Bronchial epithelial cell (primary cell): ENCODE measurements at places on chromosomes 12 and 14. TPM values are rescaled to one million over a fixed set of nuclear protein-coding genes. Genes with fewer than 3 reads are reported as not detected.

The KLRG1 gene
- under 0.01 TPM in 1 of 2 replicates, not detected in the other for total RNA-seq

The ADAM21 gene
- total RNA-seq = under 0.01 and 0.13 TPM in 2 replicates

The WNT1 gene
- not detected in 2 replicates for total RNA-seq

The NEMP1 gene
- 4.2 and 5.2 TPM in 2 replicates for total RNA-seq

The CBLN3 gene
- total RNA-seq = 0.38 and 0.53 TPM in 2 replicates

The DDHD1 gene
- total RNA-seq = 5.3 and 6.8 TPM in 2 replicates

- DNase-seq = no peak
Observed at GRCh38 chr12:10291030-10291429, 16.6 kb upstream of the KLRD1 start.

GRCh38 chr12:126093908-126094307 is 1028.7 kb downstream of the AACS start:
- DNase-seq = peak; percentile 18

DNA sequence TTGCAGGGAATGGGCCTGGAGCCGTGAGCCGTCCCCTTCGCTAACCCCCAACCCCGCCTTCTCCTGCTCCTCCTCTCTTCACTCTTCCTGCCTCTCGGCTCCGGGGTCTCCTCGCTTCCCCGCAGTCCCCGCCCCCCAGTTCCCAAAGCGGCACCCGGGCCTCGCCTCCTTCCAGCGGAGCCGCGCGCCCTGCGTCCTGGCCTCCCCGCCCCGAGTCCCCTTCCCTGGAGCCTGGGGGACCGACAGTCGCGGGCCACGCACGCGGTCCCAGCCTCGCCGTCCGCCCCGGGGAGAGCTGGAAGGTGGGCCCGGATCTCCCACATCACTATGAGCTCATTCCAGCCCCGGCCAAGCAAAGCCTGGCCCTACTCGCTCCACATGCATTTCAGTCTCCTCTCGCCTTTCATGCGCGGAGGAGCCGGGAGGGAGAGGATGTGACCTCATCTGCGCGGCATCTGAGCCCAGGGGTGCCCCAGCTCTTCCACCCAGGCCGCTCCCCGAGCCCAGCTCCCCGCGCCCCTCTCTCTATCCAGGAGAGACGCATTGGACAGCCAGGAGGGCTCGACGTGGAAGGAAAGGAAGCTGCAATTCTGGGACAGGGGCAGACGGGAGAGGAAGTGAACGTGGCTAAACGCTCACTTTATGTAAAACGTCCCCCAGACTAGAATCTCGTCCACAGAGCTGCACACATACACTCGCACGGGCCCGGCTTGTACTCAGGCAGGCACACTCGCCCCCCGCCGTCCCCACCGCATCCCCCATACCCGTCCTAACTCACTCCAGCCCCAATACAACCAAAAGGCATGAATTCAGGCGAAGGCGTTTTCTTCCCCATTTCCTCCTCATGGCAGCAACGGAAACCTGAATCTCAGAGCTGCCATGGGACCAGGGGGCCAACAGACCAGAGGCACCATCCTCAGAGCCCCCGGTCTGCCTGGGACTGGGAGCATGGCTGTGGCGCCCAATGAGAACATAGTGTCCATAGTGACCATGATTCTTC is 108.7 kb upstream of the CCND2 start:
- peak; percentile 69 for DNase-seq

DNA sequence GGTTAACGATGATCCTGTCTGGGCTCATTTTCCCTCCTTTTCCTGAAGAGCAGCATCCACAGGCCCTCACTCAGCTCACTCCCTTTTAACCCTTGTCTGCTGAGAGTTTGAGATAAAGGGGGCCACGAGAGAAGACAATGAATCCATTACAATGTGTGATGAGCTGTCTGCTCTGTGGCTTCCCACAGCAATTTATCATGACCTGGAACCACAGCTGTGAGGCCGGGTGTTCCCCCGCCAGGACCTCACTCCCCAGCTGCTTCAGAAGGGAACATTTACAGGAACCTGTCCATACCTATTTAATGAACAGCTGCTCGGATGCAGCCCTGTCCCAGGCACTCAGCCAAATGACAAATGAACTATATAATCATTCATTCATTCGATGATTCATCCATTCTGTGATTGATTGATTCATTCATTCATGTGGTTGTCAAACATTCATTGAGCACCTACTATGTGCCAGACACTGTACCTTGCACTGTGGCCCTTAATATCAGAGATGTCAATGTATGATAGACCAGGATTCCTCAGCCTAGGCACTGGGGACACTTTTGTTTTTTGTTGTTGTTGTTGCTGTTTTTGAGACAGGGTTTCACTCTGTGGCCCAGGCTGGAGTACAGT is 18.5 kb upstream of the P2RX7 start:
- DNase-seq = no peak

GRCh38 chr14:60087668-60088067 is 4.1 kb upstream of the PCNX4 start:
- no peak for DNase-seq

GRCh38 chr14:88204221-88204620 is 118.8 kb downstream of the KCNK10 start:
- DNase-seq = no peak

DNA sequence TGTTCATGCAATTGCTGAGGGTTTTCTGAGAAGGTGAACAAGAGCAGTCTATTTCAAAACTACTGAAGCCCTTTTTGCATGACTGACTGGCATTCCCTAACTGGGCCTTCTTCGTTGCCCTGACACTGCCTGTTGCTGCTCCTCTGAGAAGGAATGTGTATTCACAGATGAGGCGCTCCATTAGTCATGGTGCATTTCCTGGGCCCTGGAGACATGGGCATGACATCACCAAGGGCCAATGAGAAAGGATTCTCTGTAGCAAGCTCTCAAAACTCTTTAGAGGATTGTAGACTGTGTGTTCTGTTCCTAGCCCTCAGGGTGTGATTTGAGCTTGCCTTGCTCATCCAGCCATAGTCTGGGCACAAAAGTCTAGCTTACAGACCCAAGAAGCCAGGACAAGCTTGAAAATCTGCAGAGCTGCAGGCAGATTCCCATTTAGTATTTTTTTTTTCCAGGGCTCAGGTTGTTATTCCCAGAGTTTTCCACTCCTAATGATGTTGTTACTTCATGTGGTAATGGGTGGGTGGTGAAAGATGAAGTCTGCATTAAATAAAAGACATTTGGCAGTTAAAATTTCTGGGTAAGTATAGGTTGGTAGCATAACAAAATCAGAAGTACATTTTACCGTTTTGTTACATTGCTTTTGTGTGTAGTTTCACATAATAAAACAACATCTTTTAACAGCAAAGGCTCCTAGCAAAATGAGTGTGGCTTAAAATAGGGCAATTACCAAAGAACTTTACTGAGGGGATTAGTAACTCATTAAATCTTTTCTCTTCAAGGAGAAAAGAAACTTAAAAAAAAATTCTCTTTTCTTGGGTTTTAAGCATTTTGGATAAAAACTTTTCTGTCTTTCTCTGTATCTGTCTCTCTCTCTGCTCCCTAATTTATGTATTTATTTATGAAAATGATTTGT is 318.4 kb downstream of the RAD51B start:
- DNase-seq = peak; percentile 100

DNA sequence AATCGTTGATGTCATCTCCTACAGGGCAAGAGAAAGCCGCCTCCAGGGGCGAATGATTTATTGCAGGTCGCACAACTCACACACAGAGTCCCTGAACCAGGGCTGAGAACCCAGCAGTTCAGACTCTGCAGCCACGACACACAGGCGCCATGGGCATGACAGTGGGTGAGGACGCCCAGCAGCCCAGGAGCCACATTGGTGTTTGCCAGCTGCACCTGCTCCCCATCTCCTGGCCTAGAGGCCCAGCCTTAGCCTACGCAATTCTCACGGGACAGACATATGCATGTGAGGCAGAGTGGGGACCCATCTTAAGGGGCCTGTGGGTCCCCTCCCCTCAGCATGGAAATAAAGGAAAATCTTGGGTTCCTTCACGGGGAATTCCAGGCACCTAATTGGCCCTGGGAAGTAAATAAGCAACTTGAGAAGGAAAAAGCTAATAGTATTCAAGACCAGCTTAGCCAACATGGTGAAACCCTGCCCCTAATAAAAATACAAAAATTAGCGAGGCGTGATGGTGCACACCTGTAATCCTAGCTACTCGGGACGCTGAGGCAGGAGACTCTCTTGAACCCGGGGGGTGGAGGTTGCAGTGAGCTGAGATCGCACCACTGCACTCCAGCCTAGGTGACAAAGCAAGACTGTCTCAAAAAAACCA is 69.3 kb downstream of the RIMBP2 start:
- DNase-seq = no peak

DNA sequence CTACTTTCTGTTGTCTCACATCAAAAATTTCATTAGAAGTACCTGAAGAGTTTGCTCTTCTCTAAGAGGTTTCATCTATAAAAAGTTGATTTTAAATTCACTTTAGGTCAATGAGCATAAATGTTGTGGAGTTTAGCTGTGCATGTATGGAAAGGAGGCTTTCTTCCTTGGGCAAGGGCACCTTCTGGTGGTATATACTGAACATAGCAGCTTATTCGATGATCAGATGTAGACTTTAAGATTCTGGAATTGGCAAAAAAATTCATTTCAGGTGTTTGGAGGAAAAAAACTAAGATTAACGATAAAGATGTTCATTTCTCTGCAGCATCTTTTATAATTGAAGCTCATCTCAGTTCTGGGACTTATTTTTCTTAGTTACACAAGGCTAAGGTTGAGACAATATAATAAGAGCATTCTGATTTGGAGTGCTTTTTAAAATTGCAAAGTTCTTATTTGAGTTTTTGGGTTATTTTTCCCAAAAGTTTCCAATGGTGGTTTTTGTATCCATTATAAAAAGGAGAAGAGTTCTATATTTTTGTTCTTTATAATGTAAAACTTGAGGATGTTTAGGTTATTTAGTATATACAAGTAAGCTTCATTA is 46.8 kb downstream of the TMEM117 start:
- DNase-seq = peak; percentile 59

- no peak for DNase-seq
Observed at GRCh38 chr12:15196678-15197505, 24.3 kb downstream of the RERG start.

- peak; percentile 72 for DNase-seq
Observed at GRCh38 chr12:105960319-105961083, 178.3 kb downstream of the NUAK1 start.

GRCh38 chr12:49345051-49345824 is 1.4 kb upstream of the DNAJC22 start:
- DNase-seq = no peak

GRCh38 chr14:53519137-53519536 is 366.0 kb upstream of the DDHD1 start:
- DNase-seq = peak; percentile 34

DNA sequence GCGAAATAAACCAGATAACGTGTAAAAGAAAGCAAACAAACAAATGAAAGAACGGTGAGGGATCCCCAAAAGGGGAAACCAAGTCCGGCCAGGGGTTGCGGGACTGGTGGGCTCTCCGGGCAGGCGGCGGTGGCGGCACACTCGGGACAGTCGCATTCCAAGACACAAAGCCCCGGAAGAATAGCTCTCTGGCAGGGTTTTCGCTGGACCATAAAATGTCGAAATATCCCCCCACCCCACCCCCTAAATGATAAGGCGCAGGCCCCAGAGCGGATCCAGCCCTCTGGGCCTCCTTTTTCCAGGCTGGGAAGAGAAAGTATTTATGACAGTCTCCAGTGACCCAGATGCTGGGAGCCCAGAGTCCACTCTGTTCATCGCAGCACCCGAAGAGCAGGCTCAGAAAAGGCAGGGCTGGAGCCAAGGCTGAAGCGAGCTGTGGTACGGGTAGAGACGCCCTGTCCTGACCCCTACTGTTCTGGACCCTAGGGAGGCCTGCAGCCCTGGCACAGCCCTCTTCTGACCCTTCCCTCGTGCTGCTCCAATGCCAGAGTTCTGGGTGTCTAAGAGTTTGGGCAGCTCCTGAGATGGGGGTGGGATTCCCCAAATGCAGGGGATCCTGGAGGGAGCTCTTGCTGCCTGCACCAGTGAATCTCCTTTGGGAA is 2.1 kb upstream of the HOXC8 start:
- no peak for DNase-seq

- DNase-seq = peak; percentile 21
Observed at GRCh38 chr12:63888908-63889635, 44.6 kb downstream of the SRGAP1 start.

- DNase-seq = no peak
Observed at GRCh38 chr12:27303139-27304111, 29.2 kb upstream of the BMAL2 start.

DNA sequence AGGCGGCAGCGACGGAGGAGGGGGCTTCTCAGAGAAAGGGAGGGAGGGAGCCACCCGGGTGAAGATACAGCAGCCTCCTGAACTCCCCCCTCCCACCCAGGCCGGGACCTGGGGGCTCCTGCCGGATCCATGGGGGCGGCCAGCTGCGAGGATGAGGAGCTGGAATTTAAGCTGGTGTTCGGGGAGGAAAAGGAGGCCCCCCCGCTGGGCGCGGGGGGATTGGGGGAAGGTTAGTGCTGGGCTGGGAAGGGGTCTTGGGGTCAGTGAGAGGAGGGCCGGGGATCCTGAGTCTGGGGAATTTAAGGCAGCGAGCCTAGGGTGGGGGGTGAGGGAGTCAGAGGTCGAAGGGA is 203 bp downstream of the NFATC4 start:
- DNase-seq = no peak

DNA sequence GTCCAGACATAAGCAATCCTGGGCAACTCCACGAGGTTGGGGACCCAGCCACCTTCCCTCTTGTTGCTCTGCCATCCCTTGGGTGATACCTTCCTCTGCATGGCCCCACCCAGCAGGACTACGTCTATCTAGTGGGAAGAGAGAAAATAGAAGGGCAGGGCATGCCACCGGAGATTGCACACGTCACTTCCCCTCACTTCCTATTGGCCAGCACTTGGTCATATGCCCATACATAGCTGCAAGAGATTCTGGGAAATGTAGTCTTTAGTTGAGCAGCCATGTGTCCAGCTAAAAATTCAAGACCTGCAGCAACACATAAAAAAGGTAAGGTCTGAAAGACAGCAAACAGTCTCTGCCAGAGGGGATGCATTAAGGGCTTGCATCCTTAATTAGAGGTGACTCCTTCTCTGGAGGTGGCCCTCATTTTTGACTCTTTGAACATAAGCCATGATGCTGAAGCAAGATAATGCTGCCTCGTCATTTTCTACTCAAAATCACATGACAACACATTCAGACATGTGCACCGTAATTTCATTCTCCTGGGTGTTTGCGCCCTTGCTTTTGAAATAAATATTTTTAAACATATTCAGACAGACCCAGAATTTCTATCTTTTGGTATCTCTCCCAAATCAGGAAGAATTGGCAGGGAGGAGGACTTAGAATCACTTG is 91.8 kb upstream of the PWP1 start:
- DNase-seq = no peak

DNA sequence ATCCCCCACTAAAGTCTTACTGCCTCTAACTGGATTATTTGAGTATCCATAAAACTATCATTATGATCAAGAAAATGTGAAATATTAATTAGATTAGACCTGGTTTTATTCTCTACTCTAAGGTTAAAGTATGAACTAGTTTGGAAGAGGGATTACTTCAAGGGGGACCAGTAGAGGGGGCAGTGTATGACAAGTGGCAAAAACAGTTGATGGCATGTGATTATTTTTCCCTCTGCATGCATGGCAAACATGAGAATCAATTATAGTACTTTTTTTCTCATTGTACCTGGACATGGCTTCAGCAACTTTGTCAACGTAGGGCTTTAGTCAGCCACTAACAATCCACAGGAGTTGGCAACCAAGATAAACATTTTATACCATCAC is 145.0 kb upstream of the SLC38A2 start:
- no peak for DNase-seq
